ENCODE measurements at places on chromosomes 2 and 18.

GRCh38 chr2:48545244-48545643 lies 15.3 kb downstream of the STON1 start:
- no peak for DNase-seq

GRCh38 chr2:68768461-68768860 lies 33.9 kb downstream of the ARHGAP25 start:
- no peak for DNase-seq

DNA sequence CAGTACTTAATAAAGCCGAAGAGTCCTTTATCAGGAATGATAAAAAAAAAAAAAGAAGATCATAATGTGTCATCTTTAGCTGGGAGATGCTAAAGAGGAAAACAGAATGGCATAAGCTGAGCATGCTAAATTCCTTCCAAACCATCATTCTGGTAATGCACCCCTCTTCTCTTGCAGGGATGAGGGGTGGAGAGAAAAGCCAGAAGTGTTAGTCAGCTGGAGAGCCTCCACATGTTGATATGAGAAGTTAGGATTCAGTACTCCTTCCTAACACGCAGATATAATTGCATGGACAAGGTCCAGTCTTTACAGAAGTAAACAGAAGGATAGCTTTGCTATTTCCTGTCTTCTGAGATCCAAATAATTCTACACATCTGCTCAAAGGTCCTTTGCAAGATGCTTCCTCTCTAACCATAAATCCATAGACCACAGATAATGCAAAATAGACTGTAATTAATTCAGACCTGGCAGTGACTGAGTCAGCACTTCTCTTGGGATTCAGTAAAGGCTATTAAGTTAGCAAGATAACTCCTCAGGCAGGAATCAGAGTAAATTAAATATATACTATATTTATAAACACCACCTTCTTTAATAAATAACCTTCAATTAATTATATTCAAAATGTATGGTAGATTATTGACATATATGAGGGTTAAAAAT lies 930.0 kb upstream of the KLHL29 start:
- no peak for DNase-seq

DNA sequence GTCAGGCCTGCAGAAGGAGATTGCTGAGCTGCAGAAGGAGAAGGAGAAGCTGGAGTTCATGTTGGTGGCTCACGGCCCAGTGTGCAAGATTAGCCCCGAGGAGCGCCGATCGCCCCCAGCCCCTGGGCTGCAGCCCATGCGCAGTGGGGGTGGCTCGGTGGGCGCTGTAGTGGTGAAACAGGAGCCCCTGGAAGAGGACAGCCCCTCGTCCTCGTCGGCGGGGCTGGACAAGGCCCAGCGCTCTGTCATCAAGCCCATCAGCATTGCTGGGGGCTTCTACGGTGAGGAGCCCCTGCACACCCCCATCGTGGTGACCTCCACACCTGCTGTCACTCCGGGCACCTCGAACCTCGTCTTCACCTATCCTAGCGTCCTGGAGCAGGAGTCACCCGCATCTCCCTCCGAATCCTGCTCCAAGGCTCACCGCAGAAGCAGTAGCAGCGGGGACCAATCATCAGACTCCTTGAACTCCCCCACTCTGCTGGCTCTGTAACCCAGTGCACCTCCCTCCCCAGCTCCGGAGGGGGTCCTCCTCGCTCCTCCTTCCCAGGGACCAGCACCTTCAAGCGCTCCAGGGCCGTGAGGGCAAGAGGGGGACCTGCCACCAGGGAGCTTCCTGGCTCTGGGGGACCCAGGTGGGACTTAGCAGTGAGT lies 19.4 kb downstream of the FOSL2 start:
- no peak for DNase-seq

DNA sequence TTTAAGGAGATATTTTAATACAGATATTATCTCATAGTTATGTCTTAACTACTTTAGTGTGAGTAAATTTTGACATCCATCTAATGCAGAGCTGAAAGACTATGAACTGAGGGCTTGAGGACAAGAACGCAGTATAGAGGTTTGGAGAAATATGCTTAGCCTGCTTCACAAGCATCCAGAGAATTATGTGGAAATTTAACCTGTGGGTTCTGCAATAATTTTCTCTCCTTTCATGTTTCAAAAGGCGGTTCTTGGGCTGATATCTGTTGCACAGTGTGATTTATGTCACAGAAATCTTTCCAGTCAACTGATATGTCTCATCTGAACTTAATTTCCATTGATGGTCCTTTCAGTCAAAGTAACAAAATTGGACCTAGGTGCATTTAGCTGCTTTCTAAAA lies 371.9 kb upstream of the VRK2 start:
- DNase-seq: no peak

GRCh38 chr2:109164739-109165221 lies 35.8 kb downstream of the SH3RF3 start:
- peak; percentile 74 for DNase-seq

DNA sequence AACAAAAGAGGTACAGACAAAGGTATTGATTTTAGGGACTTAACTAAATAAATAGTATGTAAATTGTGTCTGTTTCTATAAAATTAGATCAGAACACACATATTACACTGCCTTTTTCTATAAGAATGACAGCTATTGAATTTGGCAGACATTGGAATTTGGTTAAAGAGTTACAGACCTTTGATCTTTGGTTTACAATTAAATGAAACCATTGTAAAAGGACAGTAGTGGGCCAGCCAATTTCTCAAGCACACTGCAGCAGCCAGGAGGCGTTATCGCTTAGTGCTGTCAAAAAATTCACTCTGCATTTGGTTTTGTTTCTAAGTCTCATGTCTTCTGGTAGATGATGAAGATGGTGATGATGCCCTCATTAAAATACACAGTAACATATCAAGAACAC lies 175.9 kb downstream of the NR4A2 start:
- DNase-seq: no peak

DNA sequence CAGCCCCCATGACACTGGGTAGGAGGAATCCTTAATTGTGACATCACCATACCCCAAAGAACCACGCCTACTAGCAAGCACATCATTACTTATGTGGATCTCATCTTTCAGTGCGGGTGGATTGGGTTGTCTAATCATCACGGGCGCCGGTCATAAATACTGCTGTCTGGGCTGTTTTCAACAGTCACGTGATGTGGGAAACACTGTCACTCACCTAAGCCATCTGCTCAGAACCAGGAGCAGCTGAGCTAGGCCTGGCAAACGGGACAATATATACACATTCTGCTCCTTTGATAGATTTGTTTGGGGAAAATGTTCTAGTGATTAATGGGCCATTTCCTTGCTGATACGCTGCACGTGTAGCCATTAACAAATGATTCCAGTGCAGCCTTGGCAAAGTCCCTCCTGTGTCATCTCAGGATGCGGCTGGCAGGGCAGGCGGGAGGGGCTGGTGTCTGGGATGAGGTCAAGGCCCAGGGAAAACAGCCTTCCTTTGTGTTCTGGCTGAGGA lies 145.9 kb upstream of the COPS8 start:
- DNase-seq: no peak

DNA sequence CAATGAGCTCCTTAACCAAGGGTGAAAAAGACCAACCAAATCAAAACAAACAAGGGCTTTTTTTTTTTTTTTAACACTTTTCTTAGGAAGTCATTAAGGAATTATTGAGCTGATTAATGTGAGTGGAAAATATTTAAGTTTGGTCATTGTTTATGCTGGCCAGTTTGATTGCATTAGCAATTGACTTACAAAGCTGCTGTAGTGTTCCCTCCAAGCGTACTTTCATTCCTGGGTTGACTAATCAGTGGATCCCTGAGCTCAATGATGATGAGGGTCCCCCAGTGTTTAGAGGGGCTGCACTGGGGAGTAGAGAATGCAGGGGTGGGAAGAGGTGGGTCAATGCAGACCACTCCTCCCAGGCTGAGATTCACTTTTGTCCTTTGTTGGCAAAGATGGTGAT lies 119.3 kb downstream of the PRKCE start:
- DNase-seq: no peak

DNA sequence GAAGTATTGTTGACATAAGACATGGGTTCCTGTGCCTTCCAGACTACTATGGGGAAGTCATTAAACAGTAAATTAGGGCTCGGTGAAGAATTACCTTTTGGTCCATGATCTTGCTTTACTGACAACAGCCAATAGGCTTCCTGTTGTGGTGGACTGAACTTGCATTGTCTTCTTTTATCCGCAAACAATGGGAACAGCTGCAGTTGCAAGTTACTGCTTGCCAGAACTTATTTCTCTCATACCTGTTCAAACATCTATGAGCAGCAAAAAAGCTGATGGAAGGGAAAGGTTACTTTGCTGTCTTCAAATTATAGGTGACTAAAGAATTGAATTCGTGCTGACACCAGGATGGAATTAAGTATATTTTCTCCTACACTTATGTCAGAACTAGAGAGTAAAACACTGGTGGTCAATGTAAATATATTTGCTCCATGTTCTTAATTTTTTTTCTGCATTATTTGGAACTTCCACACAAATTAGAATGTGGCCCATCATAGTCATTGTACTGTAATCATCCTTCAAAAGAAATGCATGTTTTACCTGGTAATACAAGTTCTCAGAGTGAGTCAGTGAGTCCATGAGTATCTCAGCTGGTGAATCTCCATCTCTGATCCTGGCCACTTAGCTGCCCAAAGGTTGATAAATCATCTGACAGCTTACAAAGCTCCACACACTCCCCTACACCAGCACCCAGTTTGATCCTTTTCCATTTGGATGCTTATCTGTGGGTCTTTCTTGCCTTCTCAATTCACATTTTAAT lies 37.3 kb upstream of the RNF152 start:
- no peak for DNase-seq

- no peak for DNase-seq
Measured at GRCh38 chr2:189178726-189179569, 613 bp downstream of the COL5A2 start.

DNA sequence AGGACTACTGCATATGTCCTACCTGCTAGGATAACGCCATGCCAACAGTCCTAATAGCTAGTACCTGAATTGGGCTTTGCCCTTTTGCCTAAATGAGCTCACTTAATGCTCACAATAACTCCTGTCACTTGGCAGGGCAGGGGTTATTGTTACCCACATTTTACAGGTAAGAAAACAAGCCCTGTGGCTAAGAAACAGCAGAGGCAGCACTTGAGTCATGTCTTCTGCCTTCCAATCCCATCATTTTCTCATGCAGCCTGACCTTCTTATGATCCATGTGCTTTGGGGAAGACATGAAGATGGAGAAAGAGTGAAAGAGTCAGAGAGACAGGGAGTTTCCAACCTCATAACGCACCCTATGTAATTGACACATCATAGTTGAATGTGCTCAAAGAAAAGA lies 33.6 kb upstream of the LPIN1 start:
- DNase-seq: no peak

GRCh38 chr2:236824836-236825235 lies 255.2 kb downstream of the ACKR3 start:
- DNase-seq: no peak

GRCh38 chr2:71995067-71995665 lies 152.5 kb downstream of the CYP26B1 start:
- no peak for DNase-seq

DNA sequence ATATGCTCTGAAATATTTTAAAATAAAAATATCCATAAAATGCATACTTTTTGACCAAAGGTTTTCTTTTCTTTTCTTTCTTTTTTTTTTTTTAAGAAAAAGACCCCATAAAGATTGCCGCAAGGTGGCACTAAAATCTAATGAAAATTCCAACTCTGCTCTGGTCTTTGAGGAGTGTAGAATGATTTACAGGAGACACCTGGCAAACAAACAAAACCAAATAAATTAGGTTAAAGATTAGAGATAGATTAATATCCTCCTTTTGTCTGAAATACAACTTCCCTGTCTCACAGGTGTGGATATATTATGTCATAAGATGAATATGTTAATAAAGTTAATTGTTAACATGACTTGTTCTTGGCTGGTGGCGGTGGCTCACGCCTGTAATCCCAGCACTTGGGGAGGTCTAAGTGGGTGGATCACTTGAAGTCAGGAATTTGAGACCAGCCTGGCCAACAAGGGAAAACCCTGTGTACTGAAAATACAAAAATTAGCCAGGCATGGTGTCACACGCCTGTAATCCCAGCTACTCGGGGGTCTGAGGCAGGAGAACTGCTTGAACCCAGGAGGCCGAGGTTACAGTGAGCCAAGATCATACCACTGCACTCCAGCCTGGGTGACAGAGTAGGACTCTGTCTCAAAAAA lies 3.5 kb upstream of the RHOB start:
- no peak for DNase-seq

DNA sequence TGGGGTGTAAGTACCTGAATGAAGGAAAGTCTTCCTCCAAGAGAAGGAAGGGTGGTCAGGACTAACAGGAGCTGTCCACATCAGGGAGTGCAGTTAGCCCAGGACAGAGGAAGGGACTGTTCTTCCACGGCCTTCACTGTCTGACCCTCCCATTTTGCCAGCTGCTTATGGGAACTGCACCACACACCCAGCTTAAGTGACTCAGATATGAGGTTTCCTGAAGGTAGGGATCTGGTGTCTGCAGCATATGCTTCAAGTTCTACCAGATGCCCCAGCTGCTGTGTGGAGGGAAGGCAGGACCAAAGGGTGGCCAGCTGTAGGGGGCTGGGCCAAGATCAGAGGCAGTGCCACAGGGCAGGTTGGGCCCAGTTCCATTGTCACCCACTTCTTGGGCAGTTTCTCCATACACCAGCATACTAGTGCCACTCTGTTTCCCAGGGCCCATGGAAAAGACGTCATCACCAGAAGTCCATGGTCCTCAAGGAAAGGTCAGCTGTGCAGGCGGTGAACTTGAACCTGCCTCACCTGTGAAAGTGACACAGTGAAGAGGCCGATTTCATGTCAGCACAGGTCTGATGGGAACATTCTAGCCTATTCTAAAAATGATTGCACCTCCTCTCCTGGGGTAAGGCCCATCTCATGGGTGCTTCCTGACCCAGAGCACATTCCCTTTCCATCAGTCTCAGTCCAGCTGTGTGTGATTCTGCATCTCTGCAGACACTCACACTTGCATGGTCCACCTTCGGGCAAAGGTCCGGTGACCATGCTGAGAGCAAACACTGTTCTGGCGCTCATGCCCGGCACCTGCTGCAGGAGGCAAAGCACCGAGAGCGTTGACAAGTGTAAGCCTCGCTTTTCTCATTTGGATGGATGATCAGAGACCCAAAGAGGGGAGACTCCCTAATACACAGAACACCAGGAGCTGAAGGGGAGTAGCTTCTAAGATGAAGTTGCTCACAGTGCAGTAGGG lies 68.0 kb downstream of the ACAA2 start:
- no peak for DNase-seq

DNA sequence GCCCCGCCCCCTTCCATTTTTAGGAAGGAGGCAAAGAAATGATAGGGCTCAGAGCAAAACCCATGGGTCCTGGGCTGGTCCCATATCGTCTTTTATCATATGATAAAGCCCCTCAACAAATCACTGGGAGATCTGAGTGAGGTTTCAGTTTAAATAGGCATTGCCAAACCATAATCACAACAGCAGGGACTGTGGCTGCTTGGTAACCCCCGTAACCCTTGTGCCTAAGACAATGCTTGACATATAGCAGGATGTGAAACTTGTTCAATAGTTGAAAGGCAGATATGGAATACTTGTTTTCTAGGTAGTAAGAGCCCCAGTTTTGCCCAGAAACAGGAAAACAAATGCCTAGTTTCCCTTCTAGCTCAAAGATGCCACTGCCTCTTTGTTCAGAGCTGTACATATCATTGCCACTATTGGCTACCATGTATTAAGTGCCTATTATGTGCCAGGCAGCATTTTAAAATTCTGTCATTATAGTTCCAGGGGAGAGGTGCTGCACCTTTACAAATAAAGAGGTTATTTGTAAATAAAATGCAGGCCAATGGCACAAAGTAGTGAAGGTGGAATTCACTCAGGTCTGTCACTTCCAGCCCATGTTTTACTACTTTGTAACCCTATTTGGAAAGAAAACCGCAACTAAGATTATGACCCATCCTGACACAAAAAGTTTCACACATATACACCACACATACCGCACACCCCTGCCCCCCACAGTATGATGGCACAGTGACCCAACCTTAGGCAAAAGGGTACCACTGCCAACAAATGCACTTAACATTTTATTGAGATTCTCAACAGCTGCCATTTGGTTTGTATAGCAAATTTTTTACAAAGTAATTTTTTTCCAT lies 14.2 kb downstream of the NAGK start:
- DNase-seq: no peak
